Muscle of leg (tissue), 16 donors: ENCODE measurements at places on chromosomes 11 and 22.
A peak's percentile ranks its signal among the peaks of the same experiment; 100 is the strongest.

GRCh38 chr22:43897751-43898261, 6.0 kb upstream of the PNPLA5 start:
- H3K27ac ChIP-seq, result no peak overlapping the region
- no peak overlapping the region for H3K4me3 ChIP-seq
- H3K36me3 ChIP-seq, result no peaks in the 10 kb centered on the region
- peaks cover 6% of the 10 kb centered on the region for H3K4me1 ChIP-seq

DNA sequence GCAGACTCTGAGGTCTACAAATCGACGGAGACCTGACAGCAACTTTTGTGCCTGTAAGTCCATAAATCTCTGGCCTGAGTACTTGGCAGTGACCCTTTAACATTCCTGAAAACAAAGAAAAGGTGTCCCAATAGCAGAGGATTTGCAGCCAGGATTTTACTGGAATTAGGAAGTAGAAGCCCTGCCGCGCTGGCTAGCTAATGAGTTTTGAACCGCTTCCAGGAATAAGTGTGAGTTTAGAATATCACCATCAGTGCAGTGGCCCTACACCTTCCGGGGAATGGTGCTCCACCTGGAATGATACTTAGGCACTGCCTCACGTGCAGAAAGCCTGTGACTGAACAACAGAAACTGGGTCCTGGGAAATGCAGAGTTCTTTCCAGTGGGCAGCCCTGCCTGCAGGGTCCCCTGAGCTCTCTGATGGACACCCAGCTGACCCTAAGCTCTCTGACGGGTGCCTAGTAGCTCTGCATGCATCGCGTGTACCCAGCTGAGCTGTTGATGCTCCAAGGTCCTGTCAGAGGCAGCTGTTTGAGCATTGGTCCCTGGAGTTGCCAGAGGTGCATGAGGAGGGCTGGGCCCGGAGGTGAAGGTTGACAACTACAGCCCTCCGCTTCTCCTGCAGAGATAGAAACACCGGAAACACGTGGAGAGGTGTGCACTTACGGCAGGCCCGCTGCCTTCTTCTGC, 380.9 kb downstream of the TBC1D22A start:
- DNase-seq, result peak; percentile 25
- H3K27me3 ChIP-seq, result no peaks in the 10 kb centered on the region
- no peaks in the 10 kb centered on the region for H3K36me3 ChIP-seq
- no peak overlapping the region for H3K27ac ChIP-seq

DNA sequence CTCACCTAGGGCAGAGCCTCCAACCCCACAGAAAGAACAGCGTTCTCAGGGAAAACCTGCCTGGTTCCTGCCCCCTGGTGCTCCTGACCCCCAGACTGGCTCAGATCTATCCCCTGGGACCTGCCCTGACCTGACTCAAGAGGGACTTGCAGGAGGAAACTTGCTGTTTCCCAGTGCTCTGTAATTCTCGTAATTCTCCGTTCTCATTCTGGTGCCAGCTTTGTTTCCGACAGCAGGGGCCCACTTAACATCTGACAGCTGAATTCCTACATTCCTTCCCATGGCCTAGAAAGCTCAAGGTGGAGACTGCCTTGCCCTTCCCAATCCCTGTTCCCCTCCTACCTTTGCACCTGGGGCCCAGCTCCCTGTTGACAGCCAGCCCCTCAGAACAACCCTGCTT, 12.5 kb upstream of the CSF2RB start:
- H3K4me3 ChIP-seq, result no peak overlapping the region
- no peak overlapping the region for H3K27ac ChIP-seq
- peaks cover 12% of the 10 kb centered on the region for H3K27me3 ChIP-seq
- no peaks in the 10 kb centered on the region for H3K36me3 ChIP-seq
- no peaks in the 10 kb centered on the region for H3K4me1 ChIP-seq

DNA sequence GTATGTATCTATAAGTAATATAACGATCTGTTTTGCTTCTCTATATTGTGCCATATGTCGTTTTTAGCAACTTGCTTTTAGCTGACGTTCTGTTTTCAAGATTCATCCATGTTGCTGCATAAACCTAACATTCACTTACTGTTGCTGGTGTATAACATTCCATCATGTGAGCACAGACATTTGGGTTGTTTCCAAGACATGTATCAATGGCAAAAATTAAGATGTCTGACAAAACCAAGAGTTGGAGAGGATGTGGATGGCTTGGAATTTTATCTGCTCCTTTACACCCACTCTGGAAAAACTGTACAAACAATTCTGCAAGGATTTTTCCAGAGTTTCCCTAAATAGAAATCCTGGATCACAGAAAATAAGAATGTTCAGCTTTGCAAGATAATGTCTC, 40.9 kb downstream of the DGCR2 start:
- peaks cover 5% of the 10 kb centered on the region for H3K4me1 ChIP-seq
- H3K27me3 ChIP-seq, result no peaks in the 10 kb centered on the region
- no peak overlapping the region for H3K27ac ChIP-seq
- peaks cover 9% of the 10 kb centered on the region for H3K36me3 ChIP-seq
- H3K4me3 ChIP-seq, result no peak overlapping the region

DNA sequence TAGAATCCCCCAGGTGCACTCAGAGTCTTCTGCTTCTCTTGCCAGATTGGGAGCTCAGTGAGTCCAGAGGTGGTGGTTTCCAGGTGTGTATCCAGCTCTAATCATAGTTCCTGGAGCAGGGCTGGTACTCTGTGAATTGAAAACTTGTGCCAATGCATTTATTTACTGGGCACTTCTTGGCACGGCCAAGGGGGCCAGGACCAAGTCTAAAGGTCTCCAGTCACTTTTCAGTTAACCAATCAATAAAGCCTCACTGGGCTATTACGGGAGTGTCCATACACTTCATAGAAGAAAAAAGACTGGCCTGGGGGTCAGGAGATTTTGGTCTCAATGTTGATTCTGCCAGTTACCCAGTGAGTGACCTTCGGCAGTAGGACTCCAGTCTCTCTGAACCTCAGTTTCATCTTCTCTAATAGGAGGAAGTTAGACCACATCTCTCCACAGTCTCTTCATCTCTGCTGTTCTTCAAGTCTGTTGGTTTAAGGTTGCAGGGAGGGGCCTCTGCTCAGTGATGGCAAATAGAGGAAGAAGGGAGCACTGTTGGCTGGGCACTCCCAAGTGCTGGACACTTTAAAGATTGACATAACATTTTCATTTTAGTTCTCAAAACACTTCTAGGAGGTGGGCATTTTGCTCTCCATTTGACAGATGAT, 188.5 kb upstream of the E2F8 start:
- peaks cover 16% of the 10 kb centered on the region for H3K27me3 ChIP-seq
- no peaks in the 10 kb centered on the region for H3K36me3 ChIP-seq

DNA sequence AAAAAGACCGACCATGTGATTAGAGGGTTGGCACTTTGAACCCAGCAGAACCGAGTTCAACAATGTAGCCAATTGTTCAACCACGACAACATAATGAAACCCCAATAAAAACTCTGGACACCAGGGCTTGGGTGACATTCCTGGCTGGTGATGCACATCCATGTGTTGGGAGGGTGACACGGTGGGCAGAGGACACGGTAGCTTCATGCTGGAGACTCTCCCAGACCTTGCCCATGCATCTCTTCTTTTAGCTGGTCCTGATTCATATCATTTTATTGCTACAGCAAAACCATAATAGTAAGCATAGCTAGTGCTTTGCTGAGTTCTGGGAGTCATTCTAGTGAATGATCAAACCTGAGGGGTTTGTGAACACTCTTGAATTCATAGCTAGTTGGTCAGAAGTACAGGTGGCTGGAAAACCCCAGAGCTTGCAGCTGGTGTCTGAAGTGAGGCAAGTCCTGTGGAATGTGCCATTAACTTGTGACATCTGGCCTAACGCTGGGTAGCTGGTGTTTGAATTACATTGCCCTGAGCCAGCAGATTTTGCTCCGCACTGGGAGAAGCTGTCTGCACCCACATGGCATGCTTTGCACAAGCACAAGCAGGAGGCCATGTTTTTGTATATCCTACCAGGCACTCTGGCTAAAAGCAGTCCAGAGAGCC, 14.0 kb downstream of the RPUSD4 start:
- peaks cover 74% of the 10 kb centered on the region for H3K36me3 ChIP-seq
- peaks cover 11% of the 10 kb centered on the region for H3K4me1 ChIP-seq
- no peaks in the 10 kb centered on the region for H3K27me3 ChIP-seq
- no peak overlapping the region for H3K4me3 ChIP-seq
- no peak overlapping the region for H3K27ac ChIP-seq

- no peak overlapping the region for H3K27ac ChIP-seq
- no peaks in the 10 kb centered on the region for H3K36me3 ChIP-seq
- DNase-seq, result no peak
- H3K4me1 ChIP-seq, result peaks cover 9% of the 10 kb centered on the region
- H3K4me3 ChIP-seq, result no peak overlapping the region
- H3K27me3 ChIP-seq, result peaks cover 10% of the 10 kb centered on the region
These were observed 35.5 kb upstream of the VWA5A start for GRCh38 chr11:124079631-124080326.

- no peak overlapping the region for H3K27ac ChIP-seq
- no peaks in the 10 kb centered on the region for H3K27me3 ChIP-seq
- no peaks in the 10 kb centered on the region for H3K36me3 ChIP-seq
- DNase-seq, result no peak
- no peaks in the 10 kb centered on the region for H3K4me1 ChIP-seq
- H3K4me3 ChIP-seq, result no peak overlapping the region
These were observed 693.7 kb upstream of the CCDC179 start for GRCh38 chr11:23554002-23554401.

- H3K36me3 ChIP-seq, result no peaks in the 10 kb centered on the region
- H3K4me1 ChIP-seq, result peaks cover 13% of the 10 kb centered on the region
- H3K27me3 ChIP-seq, result no peaks in the 10 kb centered on the region
- DNase-seq, result no peak
- H3K27ac ChIP-seq, result no peak overlapping the region
These were observed 21.3 kb downstream of the KCNC1 start for GRCh38 chr11:17755891-17756290.

- DNase-seq, result peak; percentile 97
- H3K27ac ChIP-seq, result peak overlapping the region; percentile 92
- peaks cover 12% of the 10 kb centered on the region for H3K27me3 ChIP-seq
- no peak overlapping the region for H3K4me3 ChIP-seq
These were observed 35.0 kb upstream of the JAM3 start for GRCh38 chr11:134033696-134034491.

- H3K27me3 ChIP-seq, result no peaks in the 10 kb centered on the region
- H3K4me1 ChIP-seq, result peaks cover 39% of the 10 kb centered on the region
- peak; percentile 90 for DNase-seq
- H3K27ac ChIP-seq, result peak overlapping the region; percentile 74
These were observed 132.4 kb downstream of the MN1 start for GRCh38 chr22:27668828-27669797.

GRCh38 chr22:27237080-27237741, 564.3 kb downstream of the MN1 start:
- H3K4me1 ChIP-seq, result peaks cover 39% of the 10 kb centered on the region
- H3K4me3 ChIP-seq, result no peak overlapping the region
- H3K27me3 ChIP-seq, result peaks cover 6% of the 10 kb centered on the region
- DNase-seq, result peak; percentile 56

DNA sequence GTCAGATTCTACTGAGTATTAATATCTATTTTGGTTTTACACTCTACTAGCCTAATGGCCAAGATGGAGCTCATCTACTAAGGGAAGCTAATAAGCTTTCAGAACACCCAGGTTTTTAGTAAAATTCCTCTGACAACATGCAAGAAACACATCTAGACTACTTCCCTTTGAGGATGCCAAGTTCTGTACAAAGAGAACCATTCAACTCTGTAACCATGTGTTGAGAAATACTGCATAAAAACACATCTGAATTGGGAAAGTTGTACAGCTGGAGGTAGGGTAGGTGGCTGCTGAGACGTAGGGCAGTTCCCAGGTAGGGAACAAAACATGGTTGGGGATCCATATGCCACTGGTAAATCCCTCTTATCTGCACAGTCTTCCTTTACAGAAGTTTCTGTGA, 66.2 kb downstream of the SC5D start:
- no peak for DNase-seq
- H3K36me3 ChIP-seq, result no peaks in the 10 kb centered on the region
- H3K4me1 ChIP-seq, result peaks cover 3% of the 10 kb centered on the region
- no peak overlapping the region for H3K4me3 ChIP-seq
- no peak overlapping the region for H3K27ac ChIP-seq

- H3K36me3 ChIP-seq, result peaks cover 17% of the 10 kb centered on the region
- no peaks in the 10 kb centered on the region for H3K4me1 ChIP-seq
- H3K27me3 ChIP-seq, result no peaks in the 10 kb centered on the region
- no peak overlapping the region for H3K27ac ChIP-seq
These were observed 64.3 kb downstream of the CYB5R2 start for GRCh38 chr11:7609015-7609414.

DNA sequence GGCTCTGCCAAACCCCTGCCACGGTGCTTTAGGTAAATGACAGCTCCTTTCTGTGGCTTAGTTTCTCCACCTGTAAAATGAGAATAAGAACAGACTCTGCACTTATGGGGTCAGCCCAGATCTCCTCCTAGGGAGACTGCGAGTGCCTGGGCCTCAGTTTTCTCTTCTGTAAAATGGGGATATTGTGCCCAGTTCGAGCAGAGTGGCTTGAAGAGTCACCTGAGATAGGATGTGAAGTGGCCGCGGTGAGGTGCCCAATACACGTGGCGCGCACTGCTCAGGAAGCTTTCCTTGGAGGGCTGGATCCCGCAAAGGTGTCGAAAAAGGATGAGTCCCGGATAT, 473 bp upstream of the EMID1 start:
- DNase-seq, result no peak
- H3K4me3 ChIP-seq, result peak overlapping the region; percentile 36
- H3K27me3 ChIP-seq, result peaks cover 13% of the 10 kb centered on the region
- peaks cover 31% of the 10 kb centered on the region for H3K4me1 ChIP-seq
- H3K27ac ChIP-seq, result no peak overlapping the region
- no peaks in the 10 kb centered on the region for H3K36me3 ChIP-seq

DNA sequence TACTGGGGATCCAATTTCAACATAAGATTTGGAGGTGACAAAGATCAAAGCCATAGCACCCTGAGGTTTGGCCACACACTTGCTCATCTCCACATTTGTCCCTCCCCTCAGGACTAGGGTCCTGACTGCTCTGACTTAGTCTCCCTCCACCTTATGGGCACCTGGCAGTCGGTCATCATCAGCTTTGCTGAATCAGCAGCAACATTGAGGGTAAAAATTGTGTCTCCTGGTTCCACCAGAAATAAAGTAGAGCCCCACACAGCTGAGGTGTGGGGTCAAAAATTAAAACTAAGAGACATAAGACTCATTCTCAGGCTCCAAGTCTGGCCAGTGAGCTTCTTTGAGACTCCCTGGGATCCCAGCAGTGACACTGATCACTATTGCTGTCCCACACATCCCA, 56.2 kb downstream of the GGTLC2 start:
- H3K4me3 ChIP-seq, result no peak overlapping the region
- DNase-seq, result no peak
- no peaks in the 10 kb centered on the region for H3K36me3 ChIP-seq
- peaks cover 2% of the 10 kb centered on the region for H3K27me3 ChIP-seq

DNA sequence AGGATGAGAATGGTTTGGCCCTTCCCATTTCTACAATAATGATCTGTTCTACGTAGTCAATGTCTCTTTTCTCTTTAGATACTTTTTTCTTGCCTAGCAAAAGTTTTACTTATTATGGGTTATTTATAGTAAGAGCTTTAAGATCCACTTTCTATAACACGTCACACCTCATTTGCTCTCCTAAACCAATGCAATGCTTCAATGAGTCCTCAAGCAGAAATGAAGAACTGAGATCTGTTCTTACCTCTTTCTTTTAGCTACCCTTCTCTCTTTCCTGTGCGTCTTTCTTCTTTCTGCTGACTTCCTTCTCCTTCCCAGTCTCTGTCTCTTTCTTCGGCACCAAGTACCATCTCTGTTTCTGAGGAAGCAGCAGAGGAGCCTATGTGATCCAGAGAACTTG, 61.8 kb downstream of the SNX19 start:
- H3K27me3 ChIP-seq, result no peaks in the 10 kb centered on the region
- H3K27ac ChIP-seq, result no peak overlapping the region
- no peak overlapping the region for H3K4me3 ChIP-seq
- no peak for DNase-seq
- H3K36me3 ChIP-seq, result no peaks in the 10 kb centered on the region

GRCh38 chr11:118046051-118046963, 30.6 kb upstream of the TMPRSS4 start:
- no peak overlapping the region for H3K4me3 ChIP-seq
- no peak for DNase-seq
- no peaks in the 10 kb centered on the region for H3K27me3 ChIP-seq
